ENCODE measurements at places on chromosomes 1 and 21. TPM values are rescaled to one million over a fixed set of nuclear protein-coding genes. Genes with fewer than 3 reads are reported as not detected.

Gene L1TD1
- polyA plus RNA-seq, result 0.05 TPM

Gene NOS1AP
- 0.86 TPM for polyA plus RNA-seq

Gene MAST2
- 46.1 TPM for polyA plus RNA-seq

Gene ZFP69
- polyA plus RNA-seq, result 1.8 TPM

Gene CLCA1
- not detected for polyA plus RNA-seq

Gene SLC5A3
- polyA plus RNA-seq, result 2.2 TPM

Gene GBP5
- polyA plus RNA-seq, result 0.48 TPM

Gene APH1A
- polyA plus RNA-seq, result 80.0 TPM

Gene PDZK1
- polyA plus RNA-seq, result 0.27 TPM

Gene LDLRAD2
- polyA plus RNA-seq, result 4.7 TPM

Gene MYOG
- polyA plus RNA-seq, result not detected

Gene TNFRSF18
- polyA plus RNA-seq, result 0.14 TPM

Gene FCGR2B
- polyA plus RNA-seq, result 3.3 TPM

Gene REN
- 1.0 TPM for polyA plus RNA-seq

Gene PIK3R3
- polyA plus RNA-seq, result 20.0 TPM

Gene CTSE
- not detected for polyA plus RNA-seq

Gene CEP350
- polyA plus RNA-seq, result 6.8 TPM

Gene FBXO2
- 14.0 TPM for polyA plus RNA-seq

Gene CRP
- 0.18 TPM for polyA plus RNA-seq

Gene UBE2U
- polyA plus RNA-seq, result not detected

Gene MEAF6
- 32.7 TPM for polyA plus RNA-seq

Gene SLC37A1
- 1.9 TPM for polyA plus RNA-seq

Gene KRTAP7-1
- polyA plus RNA-seq, result not detected

Gene PCP4
- 6.0 TPM for polyA plus RNA-seq

Gene CREB3L4
- polyA plus RNA-seq, result 6.0 TPM

Gene SIPA1L2
- polyA plus RNA-seq, result 32.7 TPM

Gene RPE65
- 0.07 TPM for polyA plus RNA-seq

Gene KLF17
- polyA plus RNA-seq, result not detected

Gene ANKRD34A
- polyA plus RNA-seq, result 1.8 TPM

Gene OR14K1
- not detected for polyA plus RNA-seq

Gene HNRNPCL2
- polyA plus RNA-seq, result not detected

Gene RGS2
- polyA plus RNA-seq, result 56.4 TPM

Gene CSF3R
- polyA plus RNA-seq, result 4.0 TPM

Gene STYXL2
- polyA plus RNA-seq, result 69.5 TPM

Gene MROH7
- 4.9 TPM for polyA plus RNA-seq

Gene TDRD10
- 4.9 TPM for polyA plus RNA-seq

Gene GLUL
- polyA plus RNA-seq, result 199 TPM

Gene OLFML3
- 27.5 TPM for polyA plus RNA-seq

Gene SAMD13
- polyA plus RNA-seq, result 1.2 TPM

Gene GJA8
- polyA plus RNA-seq, result not detected

Gene GOLT1A
- not detected for polyA plus RNA-seq

Gene HSD3B2
- not detected for polyA plus RNA-seq

Gene KRTAP21-2
- polyA plus RNA-seq, result not detected

Gene C1orf87
- not detected for polyA plus RNA-seq

Gene SLAMF8
- polyA plus RNA-seq, result 0.52 TPM

Gene RHBDL2
- polyA plus RNA-seq, result 0.23 TPM

Gene SPATA6
- polyA plus RNA-seq, result 2.4 TPM

Gene IRF6
- 22.6 TPM for polyA plus RNA-seq

Gene CD1E
- not detected for polyA plus RNA-seq

Gene MTX1
- polyA plus RNA-seq, result 31.9 TPM

Gene PSMB4
- 344 TPM for polyA plus RNA-seq

Gene RUSC1
- 23.2 TPM for polyA plus RNA-seq

Gene ADAMTS1
- polyA plus RNA-seq, result 88.4 TPM
